ENCODE measurements at places on chromosomes 16 and 17.

DNA sequence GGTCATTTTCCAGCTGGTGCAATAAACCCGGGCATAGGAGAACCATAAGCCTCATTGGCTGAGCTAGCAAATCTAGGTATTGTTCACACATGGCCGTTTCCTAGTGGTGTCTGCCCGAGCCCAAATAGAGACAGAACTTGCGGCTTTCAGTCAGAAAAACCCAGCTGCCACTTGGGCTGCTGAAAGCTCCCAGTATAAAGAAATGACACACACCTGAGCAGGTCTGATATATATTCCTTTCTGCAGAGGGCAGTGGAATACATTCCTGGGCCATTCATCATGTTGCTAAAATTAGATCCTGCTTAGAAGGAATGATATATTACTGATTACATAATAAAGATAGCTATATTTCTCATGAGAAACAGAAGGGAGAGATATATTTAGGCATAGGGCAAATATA lies 83.9 kb upstream of the IRX5 start:
- no peak for DNase-seq

DNA sequence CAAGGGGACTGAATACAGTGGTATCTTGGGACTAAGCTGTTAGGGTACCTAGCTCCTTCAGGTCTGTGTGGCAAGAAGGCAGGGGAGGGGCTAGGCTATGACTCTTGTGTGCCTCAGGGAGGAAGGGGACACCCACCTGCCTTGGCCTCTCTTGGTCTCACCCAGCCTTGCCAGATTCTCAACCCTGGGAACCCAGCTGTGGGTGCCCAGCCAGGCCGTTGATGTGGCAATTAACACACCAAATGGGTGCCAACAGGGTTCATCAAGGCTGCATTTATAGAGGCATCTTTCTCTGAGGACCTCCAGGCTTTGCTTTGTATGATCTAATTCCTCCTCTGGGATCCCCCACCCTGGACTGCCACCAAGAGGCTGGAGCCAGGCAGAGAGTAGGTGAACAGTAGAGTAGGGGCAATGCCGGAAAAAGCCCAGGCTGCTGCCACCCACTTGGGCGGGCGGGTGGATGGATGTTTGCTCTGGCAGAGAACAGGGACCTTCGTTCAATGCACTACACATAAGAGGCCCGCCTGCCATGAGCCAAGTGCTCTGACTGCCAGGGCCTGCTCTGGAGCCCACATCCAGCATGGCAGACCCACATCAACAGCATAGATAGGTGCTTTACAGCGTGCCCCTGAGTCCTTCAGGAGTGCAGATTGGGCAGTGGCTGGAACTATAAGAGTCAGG lies 3.2 kb upstream of the ASB16 start:
- no peak for DNase-seq

GRCh38 chr16:9279291-9280068 lies 188.0 kb downstream of the HAPSTR1 start:
- DNase-seq = no peak

GRCh38 chr16:11297492-11298142 lies 16.5 kb upstream of the PRM1 start:
- peak; percentile 16 for DNase-seq

- no peak for DNase-seq
Measured at GRCh38 chr16:46932802-46933201, 40.7 kb downstream of the DNAJA2 start.

- DNase-seq = no peak
Measured at GRCh38 chr17:32849879-32850278, 27.0 kb downstream of the MYO1D start.

GRCh38 chr17:28141313-28141712 lies 98.8 kb downstream of the NLK start:
- DNase-seq = no peak

DNA sequence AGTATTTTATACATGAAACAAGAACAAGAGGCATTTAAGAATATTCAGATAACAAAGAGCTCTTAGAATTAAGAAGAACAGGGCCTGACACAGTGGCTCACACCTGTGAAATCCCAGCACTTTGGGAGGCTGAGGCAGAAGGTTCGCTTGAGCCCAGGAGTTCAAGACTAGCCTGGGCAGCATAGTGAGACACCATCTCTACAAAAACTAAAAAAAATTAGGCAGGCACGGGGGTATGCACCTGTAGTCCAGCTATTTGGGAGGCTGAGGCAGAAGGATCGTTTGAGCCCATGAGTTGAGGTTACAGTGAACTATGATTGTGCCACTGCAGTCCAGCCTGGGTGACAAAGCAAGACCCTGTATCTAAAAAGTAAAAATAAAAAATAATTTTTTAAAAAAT lies 12.5 kb upstream of the BRIP1 start:
- DNase-seq = no peak

GRCh38 chr16:30623536-30624283 lies 13.5 kb upstream of the ZNF689 start:
- DNase-seq = no peak

- DNase-seq = no peak
Measured at GRCh38 chr16:88497561-88498462, 44.7 kb downstream of the ZFPM1 start.

DNA sequence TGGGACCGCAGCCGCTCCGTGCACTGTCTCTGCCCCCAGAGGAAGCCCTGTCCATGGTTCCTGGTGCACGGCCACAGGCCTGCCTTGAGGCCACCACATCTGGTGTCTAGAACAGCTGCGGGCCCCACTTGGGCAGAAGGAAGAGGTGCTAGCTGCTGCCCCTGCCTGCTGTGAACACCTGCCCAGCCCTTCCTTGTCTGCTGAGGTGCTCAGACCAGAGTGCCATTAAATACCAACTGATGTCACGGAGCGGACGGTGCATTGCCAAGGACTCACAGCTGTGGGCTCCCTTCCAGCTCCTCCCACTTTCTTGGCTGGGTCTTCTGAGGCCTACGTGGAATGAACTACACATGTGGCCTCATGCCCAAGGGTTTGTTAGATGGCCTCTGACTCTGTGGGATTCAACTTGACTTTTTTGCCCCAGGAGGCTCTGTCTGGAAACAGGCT lies 146.1 kb downstream of the RAB11FIP4 start:
- DNase-seq = no peak

GRCh38 chr17:19897090-19897837 lies 29.5 kb upstream of the ULK2 start:
- DNase-seq = peak; percentile 41

DNA sequence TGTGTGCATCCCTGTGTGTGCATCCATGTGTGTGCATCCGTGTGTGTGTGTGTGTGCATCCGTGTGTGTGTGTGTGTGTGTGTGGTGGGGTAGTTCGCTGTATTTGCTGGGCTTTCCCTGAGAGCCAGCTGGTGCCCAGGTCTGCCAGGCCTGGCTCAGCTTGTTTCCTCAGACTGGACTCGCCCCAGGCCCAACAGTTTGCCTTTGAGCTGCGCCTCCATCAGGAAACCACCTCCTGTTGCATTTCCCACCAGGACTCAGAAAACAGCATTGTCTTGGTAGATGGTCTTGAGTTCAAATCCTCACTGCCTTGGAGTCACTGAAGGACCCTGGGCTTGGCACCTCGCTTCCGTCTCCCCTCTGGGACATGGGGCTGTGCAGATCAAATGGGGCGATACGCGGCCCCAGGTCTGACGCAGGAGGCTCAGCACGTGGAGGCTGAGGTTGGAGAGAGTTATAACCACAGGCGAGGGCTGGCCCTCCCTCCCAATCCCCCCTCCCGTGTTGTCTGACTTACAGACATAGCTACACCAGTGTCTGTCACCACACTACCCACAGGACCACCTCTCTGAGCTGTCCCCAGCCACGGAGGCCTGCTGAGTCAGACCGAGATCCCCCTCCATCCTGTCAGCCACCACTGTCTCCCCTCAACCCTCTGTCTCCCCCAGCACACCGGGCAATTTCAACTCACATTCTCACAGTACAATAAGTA lies 4.7 kb downstream of the ITGAE start:
- DNase-seq = no peak

GRCh38 chr17:10178506-10178991 lies 19.9 kb downstream of the GAS7 start:
- no peak for DNase-seq

GRCh38 chr17:50487213-50488096 lies 8.8 kb downstream of the RSAD1 start:
- no peak for DNase-seq

GRCh38 chr16:23432176-23433128 lies 20.5 kb downstream of the COG7 start:
- DNase-seq = no peak

DNA sequence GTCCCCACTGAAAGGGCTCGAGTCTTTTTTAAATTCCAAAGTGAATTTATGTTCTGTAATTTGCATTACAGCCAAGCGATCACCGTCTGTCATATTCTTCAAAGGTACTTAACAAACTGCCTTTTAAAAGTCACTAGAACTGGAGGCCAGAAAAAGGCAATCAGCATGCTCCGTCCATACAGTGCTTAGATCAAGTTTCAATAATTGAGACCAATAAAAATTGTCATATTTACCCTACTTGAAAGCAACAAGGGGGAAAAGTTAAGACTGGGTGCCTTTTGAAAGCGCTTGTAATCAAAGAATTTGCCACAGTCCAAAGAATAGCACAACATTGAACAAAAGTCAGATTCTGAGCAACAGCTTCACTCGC lies 9.0 kb upstream of the ZFHX3 start:
- no peak for DNase-seq

- no peak for DNase-seq
Measured at GRCh38 chr17:56798916-56799315, 34.8 kb downstream of the C17orf67 start.

- no peak for DNase-seq
Measured at GRCh38 chr17:332023-332422, 20.6 kb downstream of the RPH3AL start.

GRCh38 chr17:74539281-74539820 lies 6.6 kb downstream of the CD300C start:
- DNase-seq = no peak

DNA sequence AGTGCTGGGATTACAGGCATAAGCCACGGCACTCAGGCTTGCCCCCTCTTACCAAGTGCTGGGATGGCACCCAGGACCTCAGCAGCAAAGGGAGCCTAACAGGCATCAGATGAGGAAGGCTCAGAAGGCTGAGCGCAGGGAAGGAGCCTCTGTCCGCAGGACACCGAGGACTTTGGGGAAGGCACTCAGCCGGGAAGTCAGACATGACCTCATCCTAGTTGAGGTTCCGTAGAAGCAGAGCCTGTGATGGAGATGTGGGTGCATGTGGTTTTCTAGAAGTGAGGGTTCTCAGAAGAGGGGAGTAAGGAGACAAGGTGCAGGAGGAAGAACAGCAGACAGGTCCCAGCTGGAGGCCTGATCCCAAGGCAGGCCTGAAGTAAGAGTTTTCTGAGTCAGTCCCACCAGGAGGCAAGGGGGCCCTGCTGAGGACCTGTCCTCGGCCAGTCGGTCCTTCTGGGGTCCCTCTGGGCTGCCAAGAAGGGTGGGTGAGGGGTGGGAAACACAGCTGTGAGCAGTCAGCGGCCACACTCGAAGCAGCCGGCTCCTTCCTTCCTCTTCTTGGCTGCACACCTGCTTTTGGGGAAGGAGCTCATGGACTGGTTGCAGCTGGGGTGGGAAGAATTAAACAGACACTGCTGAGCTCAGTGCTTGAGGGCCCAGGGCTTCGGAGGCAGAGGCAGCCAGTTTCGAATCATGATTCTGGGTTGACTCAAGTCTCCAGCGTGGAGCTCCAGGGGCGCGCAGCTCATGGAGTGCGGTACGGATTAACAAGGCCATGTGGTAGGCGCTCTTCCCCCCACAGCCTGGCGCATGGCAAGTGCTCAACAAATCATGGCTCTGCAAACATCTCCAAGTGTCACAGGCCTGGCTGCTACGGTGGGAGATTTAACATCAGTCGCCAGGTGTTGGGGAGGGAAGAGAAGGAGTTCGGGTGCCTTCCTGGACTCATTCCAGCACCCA lies 38.9 kb upstream of the SNN start:
- DNase-seq = no peak

- DNase-seq = no peak
Measured at GRCh38 chr17:49219987-49220386, 9.5 kb downstream of the ABI3 start.
